ENCODE measurements at places on chromosomes 5 and 9.

GRCh38 chr5:151005950-151006576, 14.3 kb upstream of the GPX3 start:
- no peak for DNase-seq

DNA sequence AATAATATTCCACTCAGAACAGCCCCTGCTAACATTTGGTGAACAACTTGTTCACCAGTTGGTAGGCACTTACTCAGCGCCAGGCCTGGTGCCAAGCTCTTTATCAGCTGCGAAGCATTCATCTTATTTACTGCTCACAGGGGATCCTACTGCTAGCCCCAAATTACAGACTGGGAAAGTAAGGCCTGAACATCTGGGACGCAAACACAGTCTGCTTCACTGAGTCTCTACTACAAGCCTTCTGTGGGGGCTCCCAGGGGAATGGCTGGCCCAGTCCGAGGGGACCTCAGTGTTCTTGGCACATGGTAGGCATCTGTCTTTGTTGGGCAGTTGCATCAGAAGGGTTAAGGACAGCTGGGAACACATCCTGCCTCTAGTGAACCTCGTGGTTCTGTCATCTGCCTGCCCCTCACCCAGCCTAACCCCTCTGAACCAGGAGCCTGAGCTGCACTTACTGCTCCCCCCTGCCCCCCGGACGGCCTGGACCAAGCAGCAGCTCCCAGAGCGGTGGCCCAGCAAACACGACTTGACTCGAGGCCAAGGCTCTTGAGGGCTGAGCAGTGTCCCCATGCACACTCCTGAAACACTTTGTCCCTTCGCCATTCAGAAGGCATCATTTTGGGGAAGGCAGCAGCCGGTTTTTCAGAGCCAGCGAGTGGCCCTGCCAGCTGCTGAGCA, at the start of gene PHYHD1:
Gene PHYHD1, plus strand, starts transcription at position 602 of the 678 bp plus-strand sequence. CDS start 1,342 bp downstream, outside the sequence.
- DNase-seq = no peak

DNA sequence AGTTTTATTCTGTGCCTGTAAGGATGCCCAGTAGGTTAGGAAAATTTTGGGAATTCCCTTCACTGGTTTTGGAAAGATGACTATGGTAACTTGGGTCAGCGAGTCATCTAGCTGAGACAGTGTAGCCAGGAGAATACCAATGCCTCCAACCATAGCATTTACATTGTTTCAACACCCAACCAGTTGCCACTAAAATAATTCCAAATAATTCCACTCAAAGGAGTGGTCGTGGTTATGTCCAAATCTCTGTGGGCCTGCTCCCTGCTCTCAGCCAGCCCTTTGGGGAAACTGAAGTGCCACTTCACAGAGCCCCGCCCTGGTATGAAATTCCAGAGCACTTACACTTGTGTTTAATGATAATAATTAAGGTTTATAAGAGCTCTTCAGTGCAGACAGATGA, 310.5 kb downstream of the PLK2 start:
- DNase-seq = no peak

- DNase-seq = no peak
These were observed 176.9 kb downstream of the GDNF start for GRCh38 chr5:37662789-37663485.

- no peak for DNase-seq
These were observed 91.4 kb upstream of the NEURL1B start for GRCh38 chr5:172549696-172550095.

All from stimulated activated CD8-positive, alpha-beta memory T cell treated with anti-CD3 and anti-CD28 coated beads, Interleukin-4, amount 100 ng/mL, for 1 hour (primary cell).